ENCODE measurements at places on chromosomes 4 and X.

DNA sequence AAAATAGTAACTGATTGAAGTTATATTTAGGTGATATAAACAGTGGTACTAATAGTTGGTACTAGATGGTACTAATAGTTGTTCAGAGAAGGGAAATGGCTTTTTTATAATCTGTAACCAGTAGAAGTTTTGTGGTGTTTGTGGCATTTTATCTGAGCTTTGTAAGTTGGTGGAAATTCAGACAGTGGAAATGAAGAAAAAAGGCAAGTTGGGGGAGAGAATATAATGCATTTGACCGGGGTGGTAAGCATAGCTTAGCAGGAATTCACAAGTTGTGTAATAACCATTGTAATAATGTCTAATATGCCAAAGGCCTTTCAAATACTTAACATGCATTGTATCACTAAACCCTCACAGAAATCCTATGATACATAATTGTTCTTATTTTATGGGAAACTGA, 36.3 kb downstream of the DTHD1 start:
- no peak for DNase-seq

- DNase-seq, result no peak
These were observed 3.5 kb downstream of the RAB9B start for GRCh38 chrX:103828529-103828928.

DNA sequence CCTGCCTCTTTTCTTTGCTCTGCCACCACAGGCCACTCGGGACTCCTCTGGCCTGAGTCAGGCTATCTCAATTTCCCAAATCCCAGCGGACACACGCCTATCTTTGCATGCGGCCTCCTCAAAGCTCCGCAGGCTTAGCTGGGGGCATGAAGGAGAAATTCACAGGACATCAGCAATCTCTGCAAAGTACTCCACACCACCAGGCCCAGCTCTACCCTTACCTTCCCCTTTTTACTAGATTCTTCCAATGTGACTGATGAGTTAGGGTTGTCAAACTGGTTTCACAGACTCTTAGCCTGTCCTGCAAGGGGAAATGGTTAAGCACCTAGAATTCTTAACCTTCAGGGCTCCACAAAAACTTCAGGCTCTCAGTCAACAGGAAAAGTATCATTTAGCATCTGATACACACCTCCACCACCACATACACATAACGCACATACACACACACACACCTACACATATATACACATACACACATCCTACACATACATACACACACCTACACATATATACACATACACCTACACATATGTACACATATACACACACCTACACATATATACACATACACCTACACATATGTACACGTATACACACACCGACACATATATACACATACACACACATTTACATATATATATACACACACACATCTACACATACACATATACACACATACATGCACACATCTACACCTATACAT, 349.1 kb downstream of the ANK2 start:
- DNase-seq, result no peak

- DNase-seq, result no peak
These were observed 4.2 kb upstream of the MTMR1 start for GRCh38 chrX:150688911-150689451.

DNA sequence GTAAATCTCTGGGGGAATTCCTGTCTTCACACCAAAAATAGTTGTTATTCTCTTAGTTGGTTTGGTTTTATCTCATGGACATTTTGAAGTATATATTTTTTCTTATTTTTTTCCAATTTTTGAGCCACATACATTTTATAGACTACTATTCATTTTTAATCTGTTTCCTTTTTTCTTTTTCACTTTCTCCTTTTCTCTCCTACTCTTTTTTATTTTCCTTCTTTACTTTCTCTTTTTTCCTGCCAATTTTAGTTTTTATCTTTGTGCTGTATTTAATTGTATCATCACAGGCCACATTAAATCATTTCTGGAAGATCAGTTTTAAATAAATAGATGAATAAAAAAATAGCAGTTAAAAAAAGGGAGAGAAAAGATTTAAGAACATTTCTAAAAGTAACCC, 14.0 kb upstream of the JADE3 start:
- DNase-seq, result no peak

DNA sequence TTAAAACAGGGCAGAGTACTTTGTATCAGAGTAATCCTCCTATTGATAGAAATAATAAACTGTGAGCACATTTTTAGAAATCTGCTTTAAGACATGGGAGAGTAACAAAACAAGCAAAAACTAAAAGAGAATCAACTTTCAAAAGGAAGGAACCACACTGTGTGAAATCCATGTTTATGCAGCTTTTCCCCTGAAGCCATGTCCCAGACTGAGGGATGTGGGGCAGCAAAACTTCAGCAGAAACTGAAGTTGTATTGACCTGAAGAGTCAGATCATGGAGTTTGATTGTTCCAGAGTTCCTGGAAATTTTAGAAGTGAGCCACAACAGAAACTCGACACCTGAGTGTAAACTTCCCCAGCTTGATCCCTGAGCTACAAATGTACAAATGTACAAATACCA, 53.2 kb downstream of the COMMD8 start:
- no peak for DNase-seq

DNA sequence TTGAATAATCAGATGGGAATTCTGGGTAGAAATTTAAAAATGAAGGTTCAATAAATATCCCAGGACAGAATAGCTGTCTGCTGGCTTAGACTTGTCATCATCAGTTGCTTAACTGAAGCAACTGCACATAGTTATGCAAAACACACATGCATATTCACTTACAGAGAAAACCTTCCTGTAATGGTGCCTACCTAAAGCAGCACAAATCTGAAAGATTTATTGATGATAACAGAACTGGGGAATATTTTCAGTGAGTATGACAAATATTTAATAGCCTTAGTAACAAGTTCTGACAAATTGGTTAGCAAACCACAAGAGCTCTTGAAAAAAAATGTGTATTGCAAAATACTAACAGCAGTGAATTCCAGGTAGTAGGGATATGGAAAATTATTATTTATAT, 606.8 kb upstream of the BOD1L1 start:
- no peak for DNase-seq

- no peak for DNase-seq
These were observed 43.9 kb downstream of the MBNL3 start for GRCh38 chrX:132444936-132445335.
